ENCODE measurements at places on chromosomes 2 and 18. TPM values are rescaled to one million over a fixed set of nuclear protein-coding genes. Genes with fewer than 3 reads are reported as not detected.

RNF144A gene
- 6.4 TPM for total RNA-seq

LRRC30 gene
- not detected for total RNA-seq

AQP4 gene
- total RNA-seq = not detected

ALPI gene
- total RNA-seq = not detected

All from placental epithelial cell (primary cell).